ENCODE measurements at places on chromosomes 7 and 10.
A peak's percentile ranks its signal among the peaks of the same experiment; 100 is the strongest.

- DNase-seq, result no peak
These were observed 87.3 kb upstream of the BAIAP2L1 start for GRCh38 chr7:98488167-98488566.

DNA sequence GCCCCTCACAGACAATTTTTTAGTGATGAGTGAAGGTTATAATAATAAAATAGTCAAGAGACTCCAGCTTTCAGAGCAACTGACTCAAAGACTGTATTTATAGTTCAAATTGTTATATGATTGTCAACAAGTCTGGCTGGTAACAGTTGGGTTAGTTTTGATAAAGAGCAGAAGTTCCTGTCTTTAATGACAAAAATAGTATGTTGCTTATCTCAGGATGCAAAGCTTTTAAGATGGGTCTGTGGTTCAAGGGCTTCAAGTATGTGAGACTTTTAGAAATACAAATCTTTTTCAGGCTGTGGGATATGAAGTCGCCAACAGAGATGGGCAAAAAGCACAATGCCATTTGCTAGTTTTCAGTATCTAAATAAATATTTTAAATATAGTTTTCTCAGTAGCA, 118.4 kb downstream of the ABCA13 start:
- peak; percentile 54 for DNase-seq

- DNase-seq, result no peak
These were observed 25.6 kb upstream of the UTF1 start for GRCh38 chr10:133204226-133205015.

GRCh38 chr7:95658676-95659075, 62.4 kb upstream of the PDK4 start:
- DNase-seq, result no peak

- no peak for DNase-seq
These were observed 50.6 kb downstream of the PARD3 start for GRCh38 chr10:34764472-34764946.

GRCh38 chr10:49373361-49373760, 22.5 kb downstream of the DRGX start:
- no peak for DNase-seq

- DNase-seq, result no peak
These were observed 8.3 kb upstream of the BCL7B start for GRCh38 chr7:73565675-73566340.

- DNase-seq, result no peak
These were observed 261.5 kb upstream of the SORCS1 start for GRCh38 chr10:107425931-107426553.

DNA sequence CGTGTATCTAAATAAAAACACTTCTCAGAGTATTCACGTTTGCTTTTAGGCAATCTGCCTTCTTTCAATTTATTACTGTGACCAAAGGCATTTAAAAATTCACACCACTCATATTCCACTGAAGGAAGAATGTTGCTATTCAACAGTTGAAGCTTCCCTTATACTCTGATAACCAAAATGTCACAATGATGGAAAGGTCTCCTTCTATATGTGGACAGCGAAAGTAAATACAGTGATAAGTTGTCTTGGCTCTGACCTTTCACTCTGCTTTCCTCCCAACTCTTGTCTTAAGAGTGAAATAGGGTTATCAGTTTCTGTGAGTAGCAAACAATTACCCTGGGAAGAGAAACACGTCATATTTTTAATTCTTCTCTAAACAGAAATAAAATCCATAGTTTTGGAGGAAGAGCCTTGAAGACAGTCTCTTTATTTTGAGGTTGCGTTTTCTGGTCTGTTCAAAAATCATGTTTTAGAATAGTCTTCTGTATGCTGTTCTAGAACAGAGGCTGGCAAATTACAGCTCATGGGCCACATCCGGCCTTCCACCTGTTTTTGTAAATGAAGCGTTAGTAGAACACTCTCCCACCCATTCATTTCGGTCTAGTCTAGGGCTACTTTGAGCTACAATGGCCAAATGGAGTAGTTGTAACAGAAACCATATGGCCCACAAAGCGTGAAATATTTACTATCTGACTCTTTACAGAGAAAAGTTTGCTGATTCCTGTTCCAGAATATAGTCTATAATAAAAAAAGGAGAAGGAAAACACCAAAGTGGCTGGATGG, 41.3 kb downstream of the ETV1 start:
- DNase-seq, result no peak

DNA sequence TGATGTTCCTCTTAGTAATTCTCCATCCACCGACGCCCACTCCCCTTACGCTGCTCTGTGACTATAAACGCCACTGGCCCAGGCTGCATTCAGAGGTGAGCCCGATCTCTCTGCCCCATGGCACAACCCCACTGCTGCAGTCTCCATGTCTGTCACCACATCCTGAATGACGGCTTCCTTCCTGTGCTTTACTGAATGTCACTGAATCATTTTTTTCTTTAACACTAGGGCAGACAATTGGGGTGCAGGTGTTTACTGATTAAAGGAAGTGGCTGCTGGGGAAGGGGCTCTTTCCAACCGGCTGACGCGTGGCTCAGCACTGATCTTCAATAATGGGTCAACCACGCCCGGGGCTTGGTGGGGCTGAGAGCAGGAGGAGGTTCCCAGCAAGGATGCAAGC, 208.3 kb downstream of the USP6NL start:
- peak; percentile 86 for DNase-seq

- no peak for DNase-seq
These were observed 105.3 kb upstream of the TPK1 start for GRCh38 chr7:144941127-144941526.

DNA sequence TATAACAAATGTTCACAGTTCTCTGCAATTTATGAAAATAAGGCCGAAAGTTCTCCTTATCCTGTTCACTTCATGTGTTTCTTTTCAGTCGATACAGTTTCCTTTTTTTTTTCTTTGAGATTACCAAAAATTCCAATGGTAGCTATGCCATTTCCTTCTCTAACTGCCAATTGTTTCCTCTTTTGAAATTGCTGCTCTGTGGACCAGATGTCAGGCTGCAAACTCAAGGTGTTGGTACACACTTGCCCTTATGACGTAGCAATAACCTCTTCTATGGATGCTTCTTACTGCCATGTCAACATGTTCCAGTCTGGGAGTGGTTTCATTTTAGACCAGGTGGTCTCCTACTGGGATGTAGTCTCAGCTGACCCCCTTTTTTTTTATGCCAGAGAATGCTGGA, 52.9 kb downstream of the CASD1 start:
- DNase-seq, result peak; percentile 21

DNA sequence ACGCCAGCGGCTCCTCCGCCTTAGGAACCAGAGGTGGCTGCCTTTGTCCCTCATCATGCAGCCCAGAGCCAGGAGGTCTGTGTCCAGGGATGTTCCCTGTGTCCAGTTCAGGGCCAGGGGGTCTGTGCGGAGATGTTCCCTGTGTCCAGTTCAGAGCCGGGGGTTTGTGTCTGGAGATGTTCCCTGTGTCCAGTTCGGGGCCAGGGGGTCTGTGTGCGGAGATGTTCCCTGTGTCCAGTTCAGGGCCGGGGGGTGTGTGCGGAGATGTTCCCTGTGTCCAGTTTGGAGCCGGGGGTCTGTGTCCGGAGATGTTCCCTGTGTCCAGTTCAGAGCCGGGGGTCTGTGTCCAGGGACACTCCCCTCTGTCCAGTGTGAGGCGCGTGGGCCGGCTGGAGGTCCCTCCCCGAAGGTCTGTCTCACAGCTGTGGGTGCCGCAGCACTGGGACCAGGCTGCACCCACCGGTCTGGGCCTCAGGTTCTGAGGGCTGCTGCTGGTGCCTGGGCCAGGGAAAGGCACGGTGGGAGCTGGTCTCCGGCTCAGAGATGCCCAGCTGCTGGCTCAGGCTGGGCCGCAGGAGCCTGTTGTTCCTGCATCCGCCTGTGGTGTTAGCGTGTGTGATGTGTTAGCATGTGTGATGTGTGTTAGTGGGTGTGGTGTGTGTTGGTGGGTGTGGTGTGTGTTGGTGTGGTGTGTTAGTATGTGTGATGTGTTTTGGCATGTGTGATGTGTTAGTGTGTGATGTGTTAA, 67.9 kb upstream of the CFAP46 start:
- DNase-seq, result no peak

DNA sequence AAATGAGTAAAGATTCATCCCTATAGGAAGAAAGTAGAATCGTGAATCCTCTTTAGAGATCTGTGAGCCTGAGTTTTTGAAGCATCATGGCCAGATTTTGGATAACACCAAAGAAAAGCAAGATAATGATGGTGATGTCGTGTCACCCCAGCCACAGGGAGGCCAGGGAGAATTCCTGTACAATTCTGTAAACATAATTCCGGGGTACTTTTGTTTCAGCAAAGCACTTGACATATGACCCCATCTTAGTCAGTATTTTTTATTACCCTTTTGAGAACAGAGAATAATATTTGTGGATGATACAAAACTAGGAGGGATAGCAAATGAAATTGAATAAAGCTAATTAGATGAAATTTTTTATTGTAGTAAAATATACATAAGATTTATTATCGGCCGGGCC, 33.8 kb downstream of the NACAD start:
- DNase-seq, result no peak

DNA sequence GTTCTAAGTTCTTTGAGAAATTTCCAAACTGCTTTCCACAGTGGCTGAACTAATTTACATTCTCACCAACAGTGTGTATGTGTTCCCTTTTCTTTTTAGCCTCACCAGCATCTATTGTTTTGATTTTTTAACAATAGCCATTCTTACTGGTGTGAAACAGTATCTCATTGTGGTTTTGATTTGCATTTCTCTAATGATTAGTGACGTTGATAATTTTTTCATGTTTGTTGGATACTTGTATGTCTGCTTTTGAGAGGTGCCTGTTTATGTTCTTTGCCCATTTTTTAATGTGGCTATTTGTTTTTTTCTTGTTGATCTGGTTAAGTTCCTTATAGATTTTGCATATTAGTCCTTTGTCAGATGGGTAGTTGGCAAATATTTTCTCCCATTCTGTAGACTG, 191.4 kb downstream of the AGMO start:
- no peak for DNase-seq

GRCh38 chr10:72050873-72051272, 37.5 kb downstream of the SPOCK2 start:
- no peak for DNase-seq

- DNase-seq, result no peak
These were observed 3.2 kb downstream of the SLC35B4 start for GRCh38 chr7:134313543-134313942.

- no peak for DNase-seq
These were observed 183.5 kb upstream of the PHYHIPL start for GRCh38 chr10:58992830-58993460.

DNA sequence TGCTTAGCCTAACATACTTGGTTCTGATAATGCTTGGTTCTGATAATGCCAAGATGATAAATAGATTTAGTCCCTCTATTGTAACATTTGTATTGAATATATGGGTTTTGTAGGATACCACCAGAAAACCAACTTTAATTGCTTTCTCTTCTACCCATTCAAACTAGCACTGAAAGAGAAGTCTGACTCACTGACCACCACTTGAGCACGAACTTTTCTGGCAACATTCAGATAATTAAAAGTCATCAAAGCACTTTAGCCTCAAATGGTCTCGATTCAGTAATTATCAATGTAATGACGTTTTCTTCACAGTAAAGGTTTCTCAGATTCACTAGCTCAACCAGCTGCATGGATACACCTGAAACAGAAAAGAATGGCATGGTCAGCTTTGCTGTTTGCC, 63.0 kb downstream of the HDAC9 start:
- DNase-seq, result no peak

GRCh38 chr7:146131701-146132100, 15.1 kb downstream of the CNTNAP2 start:
- no peak for DNase-seq

DNA sequence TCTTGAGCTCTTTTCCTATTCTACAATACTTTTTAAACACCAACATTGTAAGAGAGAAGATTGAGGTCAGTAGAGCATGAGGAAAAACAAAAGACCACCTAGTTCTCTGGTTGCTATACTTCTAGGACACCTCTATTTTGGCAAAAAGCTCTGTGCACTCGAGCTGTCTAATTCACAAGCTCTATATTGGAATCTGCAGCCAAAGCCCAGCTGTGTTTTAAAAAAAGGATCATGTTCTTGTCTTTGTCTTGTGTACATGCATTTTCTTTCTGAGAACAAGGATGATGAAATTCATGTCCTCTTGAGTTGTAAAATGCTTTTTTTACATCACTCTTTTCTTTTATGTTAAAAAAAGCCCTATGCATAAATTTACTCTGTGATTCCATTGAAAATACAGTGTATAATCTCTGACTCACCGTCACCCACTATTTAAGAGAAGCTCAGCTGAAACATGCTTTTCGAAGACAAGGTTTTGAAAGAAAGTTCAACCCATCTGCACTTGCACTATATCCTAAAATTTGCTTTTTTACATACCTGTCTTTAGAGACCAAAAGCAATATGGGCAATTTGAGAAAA, 215.5 kb upstream of the VSTM2A start:
- DNase-seq, result no peak

DNA sequence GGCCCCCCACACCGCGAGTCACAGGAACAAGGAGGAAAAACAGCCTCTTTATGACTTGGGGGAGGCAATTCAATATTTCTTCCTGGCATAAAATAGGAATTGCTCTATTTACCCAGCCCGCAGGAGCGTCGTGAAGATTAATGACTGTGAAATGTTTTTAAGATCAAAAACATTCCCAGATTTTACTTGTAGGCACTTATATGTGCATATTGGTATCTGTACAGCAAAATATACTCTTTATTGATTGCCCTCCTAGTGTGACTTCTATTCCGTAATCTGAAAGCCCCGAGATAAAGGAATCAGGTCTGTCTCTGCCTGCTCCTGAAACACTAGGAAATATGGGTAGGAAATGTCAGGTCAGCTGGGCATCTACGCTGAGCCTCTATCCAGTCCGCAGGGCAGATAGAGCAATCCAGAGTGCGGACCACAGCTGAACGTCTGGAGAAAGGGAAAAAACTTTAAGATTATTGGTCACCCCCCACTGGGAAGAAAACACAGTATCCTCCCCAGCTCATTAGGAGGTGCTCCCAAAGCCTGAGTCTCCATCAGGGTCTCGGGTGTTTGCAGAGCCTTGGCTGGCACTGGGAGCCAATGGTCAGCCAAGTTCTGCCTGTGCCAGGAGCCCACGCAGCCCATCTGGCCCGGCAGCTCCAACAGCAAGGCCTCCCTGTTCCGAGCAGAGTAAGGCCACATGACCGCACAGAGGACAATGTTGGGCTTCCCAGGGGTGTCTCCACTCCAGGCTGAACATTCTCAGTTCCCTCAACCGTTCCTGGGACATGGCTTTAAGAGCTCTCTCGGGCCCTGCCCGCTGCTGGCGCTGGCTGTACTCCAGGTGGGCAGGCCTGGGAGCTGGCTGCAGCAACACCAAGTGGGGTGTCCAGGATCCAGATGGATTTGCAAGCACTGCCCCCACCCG, 7.7 kb downstream of the CTBP2 start:
- DNase-seq, result no peak

- no peak for DNase-seq
These were observed 48.0 kb downstream of the SEC23IP start for GRCh38 chr10:119940487-119940886.

- DNase-seq, result peak; percentile 53
These were observed 128.0 kb downstream of the USP6NL start for GRCh38 chr10:11483201-11484148.

- no peak for DNase-seq
These were observed 20.8 kb upstream of the OPTN start for GRCh38 chr10:13078912-13079775.

All from common myeloid progenitor, CD34-positive (primary cell).